ENCODE measurements at places on chromosomes 5 and 9.

DNA sequence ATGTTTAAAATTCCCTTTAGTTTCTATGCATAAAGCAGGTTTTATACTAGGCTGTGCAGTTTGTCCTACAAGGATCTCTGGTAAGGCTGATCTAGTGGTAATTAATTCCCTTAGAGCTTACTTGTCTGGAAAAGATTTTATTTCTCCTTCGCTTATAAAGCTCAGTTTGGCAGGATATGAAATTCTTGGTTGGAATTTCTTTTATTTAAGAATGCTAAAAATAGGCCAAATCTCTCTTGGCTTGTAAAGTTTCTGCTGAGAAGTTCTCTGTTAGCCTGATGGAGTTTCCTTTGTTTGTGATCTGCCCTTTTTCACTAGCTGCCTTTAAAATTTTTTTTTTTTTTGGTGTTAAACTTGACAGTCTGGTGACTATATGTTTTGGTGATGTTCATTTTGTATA, 237.1 kb upstream of the TLE4 start:
- DNase-seq: no peak

DNA sequence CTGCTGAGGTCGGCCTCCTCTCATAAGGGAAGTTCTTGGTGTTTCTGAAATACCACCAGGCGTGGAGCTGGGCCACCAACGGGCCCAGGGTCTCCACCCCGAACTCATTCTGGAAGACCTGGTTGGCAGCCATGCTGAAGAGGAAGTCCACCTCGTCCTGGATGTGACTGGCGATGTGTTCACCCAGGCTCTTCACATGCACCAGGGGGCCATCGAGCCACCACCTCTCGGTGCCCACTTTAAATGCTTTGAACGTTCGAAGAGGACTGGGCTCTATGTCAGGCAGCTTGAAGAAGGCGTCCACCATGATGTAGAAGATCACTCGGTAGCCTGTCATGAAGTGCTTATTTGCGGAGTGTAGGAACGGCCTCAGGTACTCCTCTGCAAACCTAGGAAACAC, 15.1 kb downstream of the GLT6D1 start:
- DNase-seq: no peak

GRCh38 chr9:130873966-130874365, 22.6 kb downstream of the QRFP start:
- no peak for DNase-seq

DNA sequence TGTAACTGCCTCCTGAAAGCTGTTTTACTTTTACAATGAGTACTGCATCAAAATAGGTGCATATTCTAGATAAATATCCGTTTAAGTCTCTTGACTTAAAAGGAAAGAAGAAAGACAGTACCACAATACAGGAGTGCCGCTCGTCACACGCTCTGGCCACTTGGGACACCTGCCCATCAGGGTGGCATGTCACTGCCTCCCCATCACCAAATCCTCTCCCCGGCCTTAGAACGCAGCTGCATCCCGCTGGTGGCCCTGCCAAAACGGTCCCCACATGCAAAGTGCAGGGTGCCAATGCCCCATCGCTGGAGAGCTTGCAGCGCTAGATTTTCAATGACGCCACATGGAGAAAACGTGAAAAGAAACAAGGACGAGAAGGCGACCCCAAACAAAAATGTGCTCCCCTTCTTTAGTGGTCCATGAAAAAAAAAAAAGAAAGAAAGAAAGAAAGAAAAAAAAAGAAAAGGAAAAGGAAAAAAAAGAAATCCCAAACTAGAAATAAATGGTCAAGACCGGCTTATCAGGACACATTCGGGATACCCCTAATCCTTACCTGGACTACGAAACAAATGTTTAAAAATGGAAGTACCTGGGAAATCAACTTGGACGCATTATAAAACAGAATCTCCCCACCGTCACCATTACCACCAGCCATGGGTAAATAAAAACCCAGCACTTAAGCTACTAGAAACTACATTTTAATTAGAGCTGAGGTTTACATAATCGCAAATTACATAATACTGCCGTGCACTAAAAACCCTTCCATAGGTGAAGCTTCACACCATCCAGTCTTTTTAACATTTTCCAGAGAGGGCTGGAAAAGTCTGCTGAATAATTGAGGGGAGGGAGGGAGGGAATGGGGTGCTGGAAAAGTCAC, 1.0 kb downstream of the ANKH start:
- no peak for DNase-seq

DNA sequence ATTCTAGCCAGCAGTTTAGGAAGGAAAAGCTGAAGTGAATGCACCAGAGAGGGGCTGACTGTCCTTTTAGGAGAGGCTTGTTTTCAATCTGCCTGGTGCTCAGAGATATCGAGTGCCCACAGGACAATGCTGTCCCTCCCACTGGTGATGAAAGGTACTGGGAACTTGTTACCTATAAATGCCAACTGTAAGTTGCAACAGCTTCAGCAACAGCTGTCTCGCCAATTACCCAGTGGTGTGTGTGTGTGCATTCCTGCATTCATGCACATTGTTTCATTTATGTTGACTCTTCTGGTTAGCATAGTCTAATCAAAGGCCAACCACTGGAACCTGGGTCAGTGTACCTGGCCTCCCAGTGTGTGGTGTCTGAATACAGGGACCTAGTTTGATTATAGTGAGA, 161.1 kb downstream of the CSNK1G3 start:
- DNase-seq: no peak

DNA sequence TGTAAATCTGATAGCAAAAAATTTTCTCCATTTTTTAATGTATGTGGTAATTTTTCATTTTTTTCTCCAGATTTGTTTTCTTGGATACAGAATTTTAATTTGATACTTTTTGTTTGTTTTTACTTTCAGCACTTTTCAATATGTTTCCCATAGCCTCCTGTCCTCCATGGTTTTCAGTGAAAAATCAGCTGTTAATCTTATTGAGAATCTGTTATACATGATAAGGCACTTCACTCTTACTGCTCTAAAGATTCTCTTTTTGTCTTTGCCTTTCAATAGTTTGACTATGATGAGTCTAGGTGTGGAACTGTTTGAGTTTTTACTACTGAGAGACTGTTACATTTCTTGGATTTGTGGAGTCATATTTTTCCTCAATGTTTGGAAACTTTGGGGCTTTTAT, 455.7 kb upstream of the NUDT12 start:
- DNase-seq: no peak

- DNase-seq: no peak
Measured at GRCh38 chr9:36937346-36937745, 96.7 kb downstream of the PAX5 start.

- DNase-seq: no peak
Measured at GRCh38 chr9:21102305-21102704, 24.6 kb upstream of the IFNB1 start.

DNA sequence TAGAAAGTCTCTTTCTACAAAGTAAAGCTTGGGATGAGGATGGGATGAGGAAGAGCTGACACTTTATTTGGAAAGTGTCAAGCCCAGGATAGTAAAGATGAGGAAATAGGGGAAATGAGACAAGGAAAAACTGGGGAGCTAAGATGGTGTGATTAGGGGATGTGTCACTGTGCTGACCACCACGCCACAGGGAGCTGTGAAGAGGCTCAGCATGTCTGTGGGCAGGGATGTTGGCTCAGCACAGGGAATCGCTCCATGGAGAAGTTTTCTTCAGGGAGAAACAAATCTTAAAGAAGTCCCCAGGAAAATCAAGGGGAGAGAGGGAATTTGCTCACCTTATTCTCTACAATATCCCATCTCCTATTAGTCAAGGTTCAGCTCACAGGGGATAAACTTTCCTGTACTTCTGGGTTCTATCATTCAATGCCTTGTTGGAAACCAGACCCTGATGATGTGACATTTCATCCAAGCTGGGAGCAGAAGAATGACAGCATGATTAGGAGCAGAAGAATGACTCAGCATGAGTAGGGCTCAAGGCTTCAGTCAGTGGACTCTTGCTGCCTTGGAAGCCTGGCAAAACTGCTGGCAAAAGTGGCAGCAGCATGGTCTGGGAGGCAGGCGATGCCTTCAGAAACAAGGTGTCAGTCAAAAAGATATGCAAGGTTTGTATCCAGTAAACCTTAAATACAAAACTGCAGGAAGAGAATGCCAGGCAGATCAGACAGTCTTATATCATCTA, 4.9 kb downstream of the HSPB3 start:
- DNase-seq: no peak
